Stimulated activated CD4-positive, alpha-beta T cell treated with anti-CD3 and anti-CD28 coated beads, Interleukin-4, amount 100 ng/mL, for 4 hours (primary cell): ENCODE measurements at places on chromosomes 3 and 15.

DNA sequence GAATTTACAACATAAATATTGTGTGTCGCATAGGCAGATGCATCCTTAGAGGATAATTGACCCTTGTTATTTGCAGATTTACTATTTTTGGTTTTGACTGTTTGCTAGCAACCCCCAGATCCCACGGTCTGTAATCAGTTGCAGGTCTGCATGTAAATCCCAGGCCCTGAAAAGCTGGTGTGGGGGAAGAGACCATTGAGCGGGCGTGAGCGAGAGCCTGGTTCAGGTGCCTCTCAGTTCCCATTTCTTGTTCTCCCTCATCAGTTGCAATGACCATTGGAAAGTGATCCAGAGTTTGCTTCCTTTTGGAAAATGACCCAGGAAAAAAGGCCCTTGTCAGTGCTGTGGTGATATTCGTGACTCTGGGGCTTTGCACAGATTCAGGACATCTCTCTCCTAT lies 238.9 kb downstream of the UACA start:
- no peak for DNase-seq

DNA sequence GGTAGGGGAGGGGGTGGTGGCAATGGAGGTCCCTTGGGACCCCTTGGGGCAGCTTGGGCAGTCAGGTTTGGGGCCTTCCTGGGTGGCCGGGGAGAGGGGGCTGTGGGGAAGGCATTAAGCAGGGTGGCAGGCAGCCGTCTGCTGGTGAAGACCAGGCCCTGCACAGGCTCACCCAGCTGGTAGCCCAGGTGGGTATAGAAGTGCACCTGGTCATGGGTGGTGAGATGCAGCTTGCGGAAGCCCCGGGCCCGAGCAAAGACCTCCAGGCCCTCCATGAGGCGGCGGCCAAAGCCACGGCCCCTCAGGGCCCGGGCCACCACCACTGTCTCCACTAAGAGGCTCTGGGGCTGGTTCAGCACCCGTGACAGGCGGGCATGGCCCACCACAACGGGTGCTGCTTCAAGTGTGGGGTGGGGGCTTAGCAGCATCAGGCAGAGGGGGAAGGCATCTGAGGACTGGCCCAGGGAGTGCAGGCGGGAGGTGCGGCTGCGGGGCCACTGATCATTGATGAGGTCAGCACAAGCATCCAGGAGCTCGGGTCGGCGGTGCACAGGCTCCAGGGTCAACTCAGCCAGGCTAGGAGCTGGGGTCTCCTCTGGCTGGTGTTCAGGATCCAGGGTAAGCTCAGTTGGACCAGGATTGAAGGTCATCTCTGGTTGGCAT lies 2.4 kb downstream of the HYAL3 start:
- no peak for DNase-seq

GRCh38 chr3:30855400-30856292 lies 38.8 kb downstream of the GADL1 start:
- DNase-seq: no peak

- DNase-seq: no peak
Observed at GRCh38 chr3:67809370-67809935, 155.0 kb upstream of the SUCLG2 start.

DNA sequence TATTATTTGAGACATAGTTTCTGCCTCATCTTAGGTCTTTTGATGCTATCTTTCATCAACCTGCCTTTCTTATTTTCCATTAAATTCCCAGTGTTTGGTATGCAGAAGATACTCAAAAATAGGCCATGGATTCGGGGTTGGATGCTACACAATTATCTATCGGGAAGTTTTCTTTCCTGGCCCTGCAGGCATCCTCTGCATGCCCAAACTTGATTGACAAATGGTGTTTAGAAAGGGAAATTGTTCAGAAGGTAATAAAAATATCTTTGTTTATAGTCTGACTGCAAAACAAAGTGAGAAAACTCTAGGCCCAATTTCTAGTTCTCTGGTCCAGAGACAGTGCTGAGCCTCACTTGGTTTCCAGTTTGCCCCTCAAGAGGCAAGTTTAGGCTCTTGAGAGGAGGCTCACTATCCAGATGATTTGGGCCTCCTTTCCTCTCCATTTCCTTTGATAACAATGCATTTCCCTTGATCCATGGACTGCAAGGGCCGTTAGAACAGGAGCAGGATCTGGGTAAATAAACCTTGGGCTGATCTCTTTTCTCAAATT lies 157.1 kb upstream of the DPH6 start:
- DNase-seq: no peak

GRCh38 chr3:11548721-11549131 lies 95.0 kb downstream of the VGLL4 start:
- DNase-seq: no peak

- no peak for DNase-seq
Observed at GRCh38 chr15:63104727-63105126, 16.9 kb upstream of the LACTB start.

GRCh38 chr3:171417813-171418212 lies 42.4 kb downstream of the TNIK start:
- DNase-seq: no peak

- DNase-seq: no peak
Observed at GRCh38 chr3:115436767-115437301, 186.5 kb upstream of the GAP43 start.

- no peak for DNase-seq
Observed at GRCh38 chr3:127887321-127887720, 27.7 kb upstream of the KBTBD12 start.

GRCh38 chr15:72774696-72775383 lies 8.7 kb downstream of the ADPGK start:
- DNase-seq: no peak

- no peak for DNase-seq
Observed at GRCh38 chr15:73175382-73175781, 123.1 kb downstream of the NEO1 start.

GRCh38 chr15:101566748-101567488 lies 77.4 kb upstream of the PCSK6 start:
- DNase-seq: no peak

DNA sequence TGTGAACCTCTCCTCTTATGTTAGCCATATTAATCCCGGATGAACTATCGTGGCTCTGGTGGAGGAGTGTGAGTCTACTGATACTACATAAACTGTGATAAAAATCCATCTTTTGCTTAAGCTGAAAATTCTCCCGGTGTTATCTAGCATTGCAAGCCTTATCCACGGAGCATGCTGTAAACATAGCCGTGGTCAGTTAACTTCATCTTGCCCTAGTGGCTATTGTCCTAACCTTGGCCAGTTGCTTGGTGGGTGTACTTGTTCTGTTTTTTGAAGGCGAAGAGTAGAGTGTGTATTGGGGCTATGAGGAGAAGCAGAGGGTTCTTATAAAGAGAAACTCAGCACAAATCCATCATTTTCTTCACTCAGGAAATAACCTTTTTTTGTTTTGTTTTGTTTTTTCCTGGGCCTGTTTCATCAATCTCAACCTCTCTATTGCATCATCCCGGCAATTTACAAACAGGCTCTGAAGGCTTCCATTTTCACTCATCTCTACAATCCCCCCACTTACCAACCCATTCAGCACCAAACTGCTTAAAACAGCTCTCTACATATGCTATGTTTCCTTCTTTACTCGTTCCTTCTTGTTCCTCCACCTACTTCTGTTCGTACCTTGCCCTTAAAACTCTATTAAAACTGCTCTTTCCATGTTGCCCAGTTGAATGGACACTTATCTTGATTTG lies 135.5 kb upstream of the PTX3 start:
- no peak for DNase-seq

- DNase-seq: no peak
Observed at GRCh38 chr3:58178528-58179234, 32.1 kb downstream of the DNASE1L3 start.

- no peak for DNase-seq
Observed at GRCh38 chr15:66894986-66895780, 170.2 kb upstream of the SMAD3 start.

DNA sequence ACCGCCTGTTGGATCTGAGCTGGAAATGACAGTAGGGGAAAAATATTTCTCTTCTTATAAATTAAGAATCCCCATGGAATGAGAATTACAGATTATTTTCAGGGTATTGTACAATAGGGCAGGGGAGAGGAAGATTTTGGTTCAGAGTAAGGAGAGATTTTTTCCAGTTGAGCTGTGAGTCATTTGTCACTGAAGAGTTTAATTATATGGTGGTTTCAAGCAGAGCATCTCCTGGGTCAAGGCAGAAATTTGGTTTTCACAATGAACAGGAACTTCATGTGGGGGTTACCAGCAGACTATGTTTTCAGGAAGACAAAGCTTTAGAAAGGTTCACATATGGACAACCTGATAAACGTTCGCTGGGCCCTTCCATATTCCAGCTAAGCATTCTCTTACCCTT lies 182.8 kb upstream of the NR2E3 start:
- DNase-seq: no peak

DNA sequence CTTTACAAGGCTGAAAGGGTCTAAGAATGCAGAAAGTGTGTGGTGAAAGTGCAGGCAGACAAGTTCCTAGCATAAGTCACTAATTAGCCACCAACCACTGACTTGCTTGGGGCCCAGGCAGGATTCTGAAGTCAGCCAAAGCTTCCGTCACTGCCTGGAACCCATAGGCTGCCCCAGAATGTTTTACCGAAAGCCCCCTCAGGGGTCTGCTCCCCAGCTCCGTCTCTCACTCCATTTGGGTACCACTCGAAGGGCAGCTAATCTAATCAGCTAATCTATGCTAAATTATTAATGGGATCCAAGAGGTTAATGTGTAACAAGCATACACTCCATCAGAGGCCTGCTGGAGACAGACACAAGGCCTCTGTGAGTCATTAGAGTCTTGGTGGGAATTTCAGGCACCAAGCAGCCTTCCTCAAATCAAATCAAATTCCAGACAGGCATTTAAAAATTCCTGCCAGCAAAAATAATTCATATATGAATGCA lies 13.2 kb downstream of the ADAMTS9 start:
- no peak for DNase-seq

DNA sequence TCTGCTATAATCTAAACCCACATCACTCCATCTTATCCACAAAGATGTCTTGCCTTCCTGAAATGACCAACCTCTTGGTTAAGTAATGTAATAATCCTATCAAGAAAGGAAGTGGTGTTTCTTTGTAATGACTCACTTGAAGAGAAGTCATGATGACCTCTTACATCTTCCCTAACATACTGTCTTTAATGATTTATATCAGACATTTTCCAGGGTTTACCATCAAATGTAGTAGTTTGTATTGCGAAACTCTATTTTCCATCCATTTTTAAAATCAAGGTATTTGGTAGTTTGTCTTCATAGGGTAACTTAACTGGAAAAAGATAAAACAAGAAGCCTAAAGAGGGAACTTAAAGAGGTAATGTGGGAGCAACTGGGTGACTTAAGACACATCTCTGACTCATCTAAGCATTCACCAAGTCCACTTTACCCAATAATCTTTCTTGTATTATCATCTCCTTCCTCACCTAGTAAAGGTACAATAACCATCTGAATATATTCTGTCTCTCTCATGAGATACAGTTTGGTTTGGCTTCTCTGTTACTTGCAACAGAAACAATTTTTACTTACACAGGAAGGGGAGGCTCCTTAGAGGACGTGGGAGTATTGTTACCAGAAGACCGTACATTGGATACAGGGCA lies 5.7 kb upstream of the MAPK6 start:
- no peak for DNase-seq
